NCI-H1417 treated with DMSO at 0.1 percent for 48 hours (cell line): ENCODE measurements at places on chromosomes 7 and 10.

- no peak for DNase-seq
Measured at GRCh38 chr7:5631752-5632151, 149.7 kb downstream of the RNF216 start.

DNA sequence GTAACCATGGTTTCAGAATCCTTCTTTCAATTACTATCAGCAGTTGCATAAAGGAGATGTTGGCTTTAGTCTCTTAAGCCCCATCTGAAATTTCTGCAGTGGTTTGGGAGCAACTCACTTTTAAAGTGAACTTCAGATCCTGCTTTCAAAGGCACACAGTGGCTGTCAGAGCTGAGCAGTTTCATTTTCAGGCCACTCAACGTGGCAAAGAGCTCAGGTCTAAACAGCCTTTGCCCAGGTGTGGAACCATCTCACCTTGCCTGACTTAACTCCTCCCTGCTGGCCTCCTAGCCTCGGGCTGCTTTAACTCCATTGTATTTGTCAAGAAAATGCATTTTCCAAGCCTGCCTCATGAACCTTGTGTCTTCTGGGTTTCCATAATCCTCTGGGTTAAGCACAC lies 197.5 kb upstream of the KMT2E start:
- DNase-seq = no peak

DNA sequence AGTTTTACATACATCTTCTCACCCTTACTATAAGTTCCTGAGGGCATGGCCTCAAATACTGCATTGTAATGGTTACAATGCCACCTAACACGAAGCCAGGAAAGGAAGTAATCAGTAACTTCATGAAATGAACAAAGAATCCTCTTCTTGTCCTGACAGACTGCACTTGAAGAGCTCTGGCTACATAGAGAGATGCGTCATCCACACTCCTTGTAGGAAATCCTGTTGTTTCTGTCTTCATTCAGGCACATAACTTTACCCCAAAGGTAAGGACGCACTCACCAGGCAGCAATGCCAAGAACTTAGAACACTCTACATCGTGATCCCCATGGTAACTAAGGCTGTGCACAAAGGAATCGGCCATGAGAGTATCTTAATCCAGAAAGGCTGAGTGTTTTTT lies 80.3 kb upstream of the ARID5B start:
- no peak for DNase-seq

DNA sequence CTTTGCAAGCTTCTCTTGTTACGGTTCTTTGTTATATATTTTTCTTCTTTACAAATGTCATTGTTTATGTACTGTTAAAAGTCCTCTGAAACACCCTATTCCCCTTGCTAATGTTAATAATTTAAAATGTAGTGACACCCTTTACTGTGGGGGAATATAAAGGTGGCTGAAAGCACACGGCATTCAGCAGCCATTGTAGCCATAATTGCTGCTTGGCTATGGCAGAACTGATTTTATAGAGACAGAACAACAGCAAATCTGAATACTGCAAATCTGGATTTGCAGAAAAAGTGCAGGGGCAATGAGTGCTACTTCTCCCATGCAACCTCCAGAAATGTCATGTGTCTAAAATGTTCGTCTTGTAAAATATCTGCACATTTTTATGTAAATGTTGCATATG lies 3.7 kb upstream of the WASL start:
- no peak for DNase-seq

GRCh38 chr7:127584648-127585043 lies 750 bp downstream of the GCC1 start:
- no peak for DNase-seq

DNA sequence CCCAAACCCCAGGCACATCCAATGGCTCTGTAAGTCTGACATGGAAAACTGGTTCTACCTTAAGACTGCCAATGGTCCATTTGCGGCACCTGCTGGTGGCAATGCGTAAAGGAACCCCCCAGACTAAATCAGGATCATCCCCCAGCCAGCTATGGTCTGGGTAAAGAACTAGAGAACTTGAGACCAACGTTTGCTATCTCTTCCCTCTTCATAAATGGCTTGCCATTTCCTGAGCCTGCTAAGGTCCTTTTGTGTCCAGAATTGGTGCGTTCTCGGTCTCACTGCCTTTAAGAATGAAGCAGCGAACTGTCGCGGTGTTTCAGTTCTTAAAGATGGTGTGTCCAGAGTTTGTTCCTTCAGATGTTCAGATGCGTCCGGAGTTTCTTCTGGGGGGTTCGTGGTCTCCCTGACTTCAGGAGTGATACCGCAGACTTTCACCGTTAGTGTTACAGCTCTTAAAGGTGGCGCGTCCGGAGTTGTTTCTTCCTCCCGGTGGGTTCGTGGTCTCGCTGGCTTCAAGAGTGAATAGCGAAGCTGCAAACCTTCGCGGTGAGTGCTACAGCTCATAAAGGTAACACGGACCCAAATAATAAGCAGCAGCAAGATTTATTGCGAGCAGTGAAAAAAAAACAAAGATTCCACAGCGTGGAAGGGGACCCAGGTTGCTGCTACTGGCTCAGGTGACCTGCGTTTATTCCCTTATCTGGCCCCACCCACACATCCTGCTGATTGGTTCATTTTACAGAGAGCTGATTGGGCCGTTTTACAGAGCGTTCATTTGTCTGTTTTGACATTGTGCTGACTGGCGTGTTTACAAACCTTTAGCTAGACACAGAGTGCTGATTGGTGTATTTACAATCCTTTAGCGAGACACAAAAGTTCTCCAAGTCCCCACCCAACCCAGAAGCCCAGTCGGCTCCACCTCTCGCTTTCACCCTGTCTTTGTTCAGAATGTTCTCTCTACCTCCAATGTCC lies 95.4 kb downstream of the ELMO1 start:
- DNase-seq = no peak

- no peak for DNase-seq
Measured at GRCh38 chr7:24826662-24827020, 69.4 kb upstream of the GSDME start.

DNA sequence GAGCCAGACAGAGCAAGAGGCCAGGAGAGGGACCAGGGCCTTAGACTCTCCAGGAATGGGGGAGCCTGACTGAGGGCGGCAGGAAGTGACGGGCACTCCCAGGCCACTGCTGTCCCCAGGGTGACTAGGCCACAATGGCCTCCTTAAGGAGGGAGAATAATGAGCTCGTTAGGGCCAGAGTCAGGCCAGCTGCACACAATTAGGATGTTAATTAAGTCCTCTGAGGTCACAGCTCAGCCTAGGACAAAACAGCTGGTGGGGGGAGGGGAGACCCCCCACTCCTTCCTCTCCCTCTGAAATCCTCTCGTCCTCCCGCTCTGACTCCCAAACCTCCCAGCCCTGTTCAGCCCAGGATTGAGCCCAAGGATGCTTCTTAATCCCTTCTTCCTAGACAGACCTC lies 143.0 kb downstream of the NEURL1 start:
- DNase-seq = no peak

- no peak for DNase-seq
Measured at GRCh38 chr10:33609546-33609945, 275.1 kb upstream of the NRP1 start.

DNA sequence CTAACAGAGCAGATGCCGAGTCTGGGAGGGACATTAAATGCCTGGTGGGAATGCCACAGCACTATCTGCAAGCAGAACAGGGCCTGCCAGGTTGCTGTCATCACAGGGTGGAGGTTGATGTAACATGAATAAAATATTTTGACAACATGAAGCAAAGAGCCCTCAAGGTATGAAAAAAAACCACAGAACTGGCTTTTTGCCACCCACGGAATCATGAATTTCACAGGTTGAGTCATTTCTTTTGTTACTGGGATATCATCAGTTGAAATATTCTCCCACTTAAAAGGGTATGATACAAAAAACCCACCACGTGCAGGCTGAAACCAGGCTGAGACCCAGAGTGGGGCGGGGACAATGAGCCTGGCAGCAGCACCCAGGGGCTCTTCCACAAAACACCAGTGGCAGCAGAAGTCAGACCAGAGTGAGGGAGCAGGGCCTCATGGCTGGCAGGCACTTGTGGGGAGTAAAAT lies 220.1 kb downstream of the TNS3 start:
- no peak for DNase-seq

- DNase-seq = no peak
Measured at GRCh38 chr7:157843336-157844140, 506.7 kb downstream of the DNAJB6 start.

GRCh38 chr10:69172241-69172982 lies 7.6 kb upstream of the SUPV3L1 start:
- DNase-seq = no peak

GRCh38 chr7:68173513-68173912 lies 1176.9 kb downstream of the TYW1 start:
- no peak for DNase-seq

DNA sequence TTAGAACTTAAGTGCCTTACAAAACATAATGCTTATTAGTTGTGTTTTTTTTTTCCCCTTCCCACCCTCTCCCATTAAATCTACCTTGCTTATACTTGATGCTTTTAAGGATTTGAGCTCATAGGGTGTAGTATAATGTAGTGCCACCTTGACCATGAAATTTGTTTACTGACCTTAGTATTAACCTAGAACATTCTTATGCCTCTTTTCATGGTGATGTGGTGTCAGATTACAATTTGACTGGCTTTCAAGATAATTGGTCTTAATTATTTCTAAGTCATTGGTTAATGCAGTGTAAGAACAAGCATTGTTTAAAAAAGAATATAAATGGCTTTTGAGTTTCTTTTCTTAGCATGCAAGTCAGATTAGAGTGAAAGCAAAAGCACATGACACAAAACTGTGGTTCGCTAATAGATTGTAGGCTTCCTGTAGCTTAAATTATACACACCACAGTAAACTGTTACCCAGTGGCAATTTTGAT lies 61.8 kb downstream of the ADD3 start:
- DNase-seq = peak; percentile 22

DNA sequence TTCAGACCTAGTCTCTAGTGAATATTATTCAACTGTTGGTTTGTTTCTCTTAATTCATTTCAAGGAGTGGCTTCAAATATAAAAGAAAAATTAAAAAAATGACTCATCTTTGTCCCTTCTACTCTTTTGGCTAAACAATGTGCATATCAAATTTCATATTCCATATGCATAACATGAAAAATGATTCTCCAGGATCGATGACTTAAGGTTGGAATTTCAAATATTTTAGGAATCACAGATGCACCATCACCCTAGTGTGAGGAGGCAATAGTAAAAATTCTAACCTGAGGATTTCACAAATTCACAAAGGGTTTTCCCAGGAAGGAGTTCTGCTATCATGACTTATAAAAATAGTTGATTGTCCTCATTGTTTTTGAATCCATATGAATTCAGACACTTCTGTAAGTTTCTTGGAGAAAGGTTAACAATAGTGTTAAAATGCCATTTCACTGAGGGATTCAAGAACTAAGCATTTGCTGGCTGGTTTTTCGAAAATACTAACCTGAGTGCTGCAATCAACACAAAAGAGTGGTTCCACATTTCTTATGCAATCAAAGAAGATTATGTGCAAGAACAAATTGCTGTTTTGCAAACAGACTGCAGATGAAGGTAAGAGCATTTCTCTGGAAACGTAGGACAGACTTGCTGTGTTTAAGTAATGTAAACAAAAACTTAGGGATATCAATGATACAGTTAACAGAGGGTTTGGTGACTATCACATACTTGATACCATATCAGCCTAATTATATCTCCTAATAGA lies 547.5 kb upstream of the LRRTM3 start:
- DNase-seq = no peak

- DNase-seq = no peak
Measured at GRCh38 chr7:82430500-82431465, 12.8 kb downstream of the CACNA2D1 start.

DNA sequence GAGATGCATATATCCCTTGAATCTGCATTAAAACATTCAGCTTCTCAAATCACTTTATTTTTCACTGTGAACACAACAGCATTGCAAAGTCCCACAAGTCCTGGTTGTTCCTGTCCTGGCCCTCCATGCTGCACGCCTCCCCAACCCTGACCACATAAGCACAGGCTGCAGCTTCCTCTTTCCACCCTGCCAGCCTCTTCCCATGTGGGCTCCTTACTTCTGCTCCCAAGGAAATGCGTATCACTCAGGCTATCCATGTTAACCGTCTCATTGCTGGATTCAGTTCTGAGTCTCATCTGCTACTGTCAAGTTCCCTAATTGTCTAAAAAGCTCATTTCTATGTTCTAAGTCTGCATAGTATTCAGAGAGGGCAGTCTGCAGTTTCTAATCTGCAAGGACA lies 89.7 kb upstream of the ZPBP start:
- no peak for DNase-seq

- no peak for DNase-seq
Measured at GRCh38 chr7:53418834-53419482, 383.5 kb downstream of the POM121L12 start.

DNA sequence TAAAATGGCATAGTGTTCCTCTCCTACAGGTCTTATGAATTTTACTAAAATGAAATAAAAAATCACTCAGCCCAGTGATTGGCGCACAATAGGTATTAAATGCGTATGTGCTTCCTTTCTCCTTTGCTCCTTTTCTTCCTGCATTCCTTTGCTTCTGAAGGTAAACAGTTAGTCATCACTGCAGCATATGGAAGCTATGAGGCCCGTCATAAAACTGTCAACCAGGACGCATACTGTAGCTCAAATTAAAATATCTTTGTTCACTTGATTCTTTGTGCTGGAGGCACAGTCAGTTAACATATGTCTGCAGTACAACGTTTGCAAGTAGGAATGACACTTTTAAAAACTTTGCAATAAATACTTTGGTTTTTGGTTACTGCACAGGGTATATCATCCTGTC lies 374.7 kb downstream of the TCERG1L start:
- no peak for DNase-seq

- peak; percentile 16 for DNase-seq
Measured at GRCh38 chr7:116180302-116180701, 30.0 kb upstream of the TES start.

- no peak for DNase-seq
Measured at GRCh38 chr7:88347090-88347489, 40.4 kb upstream of the STEAP4 start.

GRCh38 chr7:105776068-105776790 lies 100.2 kb downstream of the ATXN7L1 start:
- no peak for DNase-seq

GRCh38 chr7:35773994-35774393 lies 26.9 kb upstream of the SEPTIN7 start:
- no peak for DNase-seq

GRCh38 chr10:117955176-117955575 lies 91.6 kb downstream of the RAB11FIP2 start:
- no peak for DNase-seq

DNA sequence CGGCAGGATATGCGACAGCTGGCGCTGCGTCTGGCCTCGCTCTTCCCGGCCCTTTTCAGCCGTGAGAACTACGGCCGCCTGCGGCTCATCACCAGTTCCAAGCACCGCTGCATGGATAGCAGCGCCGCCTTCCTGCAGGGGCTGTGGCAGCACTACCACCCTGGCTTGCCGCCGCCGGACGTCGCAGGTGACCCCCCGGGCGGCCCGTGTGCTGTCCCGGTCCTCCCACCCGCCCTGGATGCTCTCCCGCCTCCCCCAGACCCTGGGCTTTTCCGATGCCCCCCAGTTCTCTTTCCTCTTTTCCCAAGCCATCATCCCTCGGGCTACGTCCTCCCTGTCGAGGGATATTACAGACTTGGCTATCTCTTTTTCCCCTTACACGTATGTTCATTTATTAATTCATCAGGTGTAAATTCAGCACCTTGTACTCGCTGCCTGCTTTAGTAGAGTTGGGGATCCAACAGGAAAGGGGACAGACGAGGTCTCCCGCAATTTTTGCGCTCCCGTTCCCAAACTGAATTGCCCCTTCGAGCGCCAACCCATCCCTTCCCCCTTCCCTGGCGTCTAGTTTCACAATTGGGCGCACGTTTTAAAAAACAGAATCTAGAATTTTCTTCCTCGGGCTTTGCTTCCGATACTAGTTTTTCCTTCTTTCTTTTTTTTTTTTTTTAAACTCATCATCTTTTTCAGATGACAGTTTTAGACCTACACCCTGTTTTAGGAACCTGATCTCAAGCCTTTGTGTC lies 846 bp downstream of the MINPP1 start:
- no peak for DNase-seq
